Fibroblast of skin of back (primary cell): ENCODE measurements at places on chromosomes 4 and X.

DNA sequence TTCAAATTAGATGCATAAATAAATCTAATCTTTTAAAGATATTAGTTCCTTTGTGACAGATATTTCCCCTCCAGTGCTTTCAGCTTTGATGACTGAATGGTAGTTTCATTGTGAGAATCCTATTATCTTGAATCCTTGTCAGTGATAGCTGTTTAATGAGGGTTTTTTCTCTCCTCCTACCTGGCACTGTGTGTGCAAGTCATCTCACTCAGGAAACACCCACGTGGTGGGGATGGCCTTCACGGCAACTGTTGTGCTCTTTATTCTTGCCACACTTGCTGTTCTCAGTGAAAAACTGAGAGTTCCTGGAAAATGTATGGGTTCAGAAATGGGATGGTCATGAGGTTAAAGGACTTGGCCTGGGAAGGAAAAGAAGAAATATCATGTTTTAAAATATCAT, 129.9 kb downstream of the SPRY1 start:
- no peak for DNase-seq

DNA sequence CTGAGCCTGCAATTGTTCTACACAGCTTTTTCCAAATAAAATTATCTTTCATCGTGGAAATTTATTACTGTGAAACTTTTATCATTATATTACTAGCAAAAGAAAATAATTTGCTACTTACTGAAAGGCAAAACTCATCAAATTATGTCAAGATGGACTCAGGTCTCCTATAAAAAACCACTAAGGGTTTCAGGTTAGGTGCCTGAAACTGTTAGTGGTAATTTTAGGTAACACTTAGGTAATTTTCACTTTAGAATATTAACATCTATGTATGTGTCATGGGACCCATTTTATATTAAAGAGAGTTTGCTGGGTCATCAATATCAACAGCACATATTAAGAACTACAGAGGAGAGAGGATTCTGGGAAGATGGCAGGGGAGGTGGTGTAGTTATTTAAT, 651.5 kb downstream of the CENPC start:
- no peak for DNase-seq

DNA sequence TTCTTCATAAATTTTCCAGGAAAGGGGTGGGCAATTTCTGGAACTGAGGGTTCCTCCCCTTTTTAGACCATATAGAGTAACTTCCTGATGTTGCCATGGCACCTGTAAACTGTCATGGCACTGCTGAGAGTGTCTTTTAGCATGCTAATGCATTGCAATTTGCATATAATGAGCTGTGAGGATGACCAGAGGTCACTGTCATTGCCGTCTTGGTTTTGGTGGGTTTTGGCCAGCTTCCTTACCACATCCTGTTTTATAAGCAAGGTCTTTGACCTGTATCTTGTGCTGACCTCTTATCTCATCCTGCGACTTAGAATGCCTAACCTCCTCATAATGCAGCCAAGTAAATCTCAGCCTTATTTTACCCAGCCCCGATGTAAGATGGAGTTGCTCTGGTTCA, 577.8 kb downstream of the NLGN4X start:
- no peak for DNase-seq

GRCh38 chrX:130120746-130121504, 10.6 kb upstream of the ELF4 start:
- DNase-seq: peak; percentile 83

DNA sequence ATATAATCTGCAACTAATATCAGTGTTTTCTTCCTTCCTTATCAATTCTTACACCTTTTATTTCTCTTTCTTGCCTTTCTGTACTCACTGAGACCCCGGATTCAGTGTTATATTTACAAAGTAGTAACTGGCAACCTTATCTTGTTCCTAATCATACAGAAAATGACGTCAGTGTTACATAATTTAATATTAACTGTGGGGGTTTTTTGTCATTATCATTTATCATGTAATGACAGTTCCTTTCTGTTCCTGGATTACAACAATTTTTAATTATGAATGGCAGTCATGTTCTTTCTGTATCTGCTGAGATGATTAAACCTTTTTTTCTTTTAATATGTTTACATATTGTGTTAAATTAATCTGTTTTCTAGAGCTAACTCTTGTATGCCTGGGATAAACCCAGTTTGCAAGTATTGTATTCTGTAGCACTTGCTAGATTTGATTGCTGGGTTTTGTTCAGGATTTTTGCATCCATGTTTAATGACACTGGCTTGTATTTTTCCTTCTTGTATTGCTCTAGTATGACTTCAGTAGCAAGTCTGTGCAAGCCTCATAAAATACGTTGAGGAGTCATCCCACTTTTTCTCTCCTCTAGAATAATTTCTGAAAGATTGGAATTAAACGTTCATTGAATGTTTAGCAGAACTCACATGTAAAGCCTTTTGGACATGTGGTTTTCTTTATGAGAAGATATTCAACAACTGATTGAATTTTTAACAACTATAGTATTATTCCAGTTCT, 10.4 kb upstream of the HSPA4L start:
- no peak for DNase-seq

DNA sequence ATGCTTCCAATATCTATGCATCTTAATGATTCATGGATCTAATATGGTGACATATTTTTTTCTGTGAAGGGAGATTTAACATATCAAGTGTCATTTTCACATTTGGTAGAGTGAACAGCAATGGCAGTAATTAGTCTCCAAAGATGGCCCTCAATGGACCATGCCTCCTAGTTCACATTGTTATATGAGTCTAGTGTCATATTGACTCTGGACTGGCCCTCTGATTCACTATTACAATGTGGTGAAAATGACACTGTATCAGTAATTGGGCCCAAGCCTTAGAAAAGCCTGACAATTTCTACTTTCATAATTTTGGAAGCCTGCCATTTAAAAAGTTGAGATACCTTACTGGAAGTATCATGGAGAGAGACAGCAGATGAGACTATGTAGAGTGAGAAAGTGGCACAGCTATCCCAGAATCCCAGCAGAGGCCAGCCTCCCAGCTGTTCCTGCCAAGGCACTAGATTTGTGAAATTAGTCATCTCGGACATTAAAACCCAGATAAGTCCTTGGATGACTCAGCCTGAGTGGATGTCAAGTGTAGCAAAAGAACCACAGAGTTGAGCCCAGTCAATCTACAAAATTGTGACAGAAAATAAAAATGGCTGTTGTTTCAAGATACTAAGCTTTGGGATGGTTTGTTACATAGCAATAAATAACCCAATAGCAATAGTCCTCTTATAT, 68.4 kb downstream of the ARHGEF38 start:
- peak; percentile 66 for DNase-seq

- DNase-seq: no peak
These were observed 33.4 kb upstream of the AP1S2 start for GRCh38 chrX:15888062-15888461.

- peak; percentile 77 for DNase-seq
These were observed 124.8 kb upstream of the SLIT2 start for GRCh38 chr4:20126906-20127305.

DNA sequence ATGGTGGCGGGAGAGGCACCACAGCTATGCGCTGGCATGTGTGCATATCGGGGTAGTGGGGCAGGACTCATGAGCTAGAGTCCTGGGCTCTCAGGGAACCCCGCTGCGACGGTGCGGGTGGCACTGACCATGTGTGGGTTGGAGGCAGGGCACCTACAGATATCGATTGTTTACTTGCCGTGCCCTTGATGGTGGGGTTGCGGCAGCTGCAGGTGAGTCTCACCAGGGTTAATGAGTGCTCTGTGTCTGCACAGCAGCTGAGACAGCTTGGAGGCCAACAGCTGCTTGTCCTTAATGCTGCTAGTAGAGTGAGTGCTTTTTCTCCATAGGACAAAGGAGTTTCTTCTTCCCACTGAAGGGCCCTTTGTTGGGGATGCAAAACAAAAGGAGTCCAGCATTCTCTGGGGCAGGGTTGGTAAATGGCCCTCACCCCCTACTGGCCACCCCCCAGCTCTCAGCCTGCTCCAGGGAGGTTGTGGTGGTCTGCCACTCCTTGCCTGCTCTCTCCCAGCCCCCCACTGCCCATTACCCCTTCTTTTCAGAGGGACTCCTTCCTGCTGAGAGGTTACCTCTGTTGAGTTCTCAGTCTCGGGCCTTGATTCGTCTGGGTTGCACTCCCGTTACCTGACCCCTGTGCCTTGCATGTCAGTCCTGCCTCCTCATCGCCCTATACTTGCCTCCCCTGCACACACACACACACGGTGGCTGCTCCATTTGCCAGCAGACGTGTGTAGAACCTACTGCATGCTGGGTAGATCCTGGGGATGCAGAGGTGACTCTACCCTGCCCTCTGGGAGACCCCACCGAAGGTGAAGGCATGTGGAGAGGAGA, 52.8 kb downstream of the TBC1D14 start:
- DNase-seq: no peak

GRCh38 chr4:6938647-6939271, 29.1 kb downstream of the TBC1D14 start:
- no peak for DNase-seq

DNA sequence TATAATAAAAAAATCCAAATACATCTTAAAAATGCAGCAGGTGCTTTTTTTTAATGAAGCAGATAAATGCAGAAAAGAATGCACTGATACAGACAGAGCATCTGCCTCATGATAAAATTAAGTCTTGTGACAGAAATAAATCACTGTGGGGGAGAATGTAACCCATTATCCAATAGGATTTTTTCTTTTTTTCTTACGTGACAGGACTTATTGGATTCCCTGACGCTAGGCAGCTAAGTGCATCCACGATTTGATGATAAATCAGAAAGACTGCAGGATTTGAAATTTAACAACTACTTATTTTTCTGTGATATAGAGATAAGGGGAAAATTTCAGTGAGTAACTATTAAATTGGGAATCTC, 110.6 kb upstream of the PPARGC1A start:
- DNase-seq: no peak

DNA sequence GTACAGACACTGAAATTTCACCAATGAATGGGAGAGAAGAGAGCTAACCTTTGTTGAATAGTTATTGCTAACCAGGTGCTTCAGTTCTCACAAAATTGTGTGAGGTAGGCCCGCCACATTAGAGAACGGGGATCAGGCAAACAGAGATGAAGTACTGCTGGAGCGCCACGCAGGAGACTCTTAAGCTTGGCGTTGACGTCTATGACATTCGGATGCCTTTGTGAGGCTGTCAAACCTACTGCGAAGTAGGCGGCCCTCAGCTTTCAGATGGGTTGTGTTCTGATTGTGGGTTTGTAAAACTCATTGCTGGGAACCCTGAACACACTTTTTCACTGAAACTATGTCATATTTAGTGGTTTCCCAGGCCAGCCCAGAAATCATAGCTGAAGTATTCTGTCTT, 173.6 kb downstream of the CBR4 start:
- no peak for DNase-seq

DNA sequence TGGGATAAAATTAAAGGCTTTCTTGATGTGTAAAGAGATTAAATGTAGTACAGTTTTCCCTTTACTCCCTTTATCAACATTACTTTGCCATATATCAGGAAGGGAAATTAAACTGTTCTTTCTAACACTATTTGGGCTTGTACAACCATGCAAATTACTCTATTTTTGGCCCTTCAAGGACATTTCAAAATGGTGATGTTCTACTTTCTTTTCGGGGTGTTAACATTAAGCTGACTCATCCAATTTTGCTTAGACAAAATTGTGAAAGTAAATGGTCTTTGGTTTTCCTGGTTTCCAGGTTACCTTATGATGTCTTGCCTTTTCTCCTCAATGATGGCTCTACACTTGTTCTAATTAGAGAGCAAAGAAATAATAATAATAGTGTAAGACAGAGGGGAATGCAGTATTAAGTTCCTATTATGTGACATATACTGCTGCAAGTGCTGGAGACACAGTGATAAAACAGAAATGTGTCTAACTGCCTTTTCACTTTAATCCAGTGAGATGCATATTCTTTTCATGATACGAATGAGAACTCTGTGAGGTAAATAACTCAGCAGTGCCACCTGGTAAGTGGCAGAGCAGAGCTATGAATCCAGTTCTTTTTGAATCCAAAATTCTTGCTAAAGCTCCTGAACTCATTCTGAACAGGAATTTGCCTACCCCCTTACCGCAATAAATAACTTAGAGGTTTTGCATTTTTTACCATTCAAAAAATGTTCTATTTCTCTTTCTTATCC, 35.7 kb upstream of the PDE5A start:
- no peak for DNase-seq

GRCh38 chr4:173009129-173009823, 159.3 kb upstream of the GALNT7 start:
- no peak for DNase-seq

DNA sequence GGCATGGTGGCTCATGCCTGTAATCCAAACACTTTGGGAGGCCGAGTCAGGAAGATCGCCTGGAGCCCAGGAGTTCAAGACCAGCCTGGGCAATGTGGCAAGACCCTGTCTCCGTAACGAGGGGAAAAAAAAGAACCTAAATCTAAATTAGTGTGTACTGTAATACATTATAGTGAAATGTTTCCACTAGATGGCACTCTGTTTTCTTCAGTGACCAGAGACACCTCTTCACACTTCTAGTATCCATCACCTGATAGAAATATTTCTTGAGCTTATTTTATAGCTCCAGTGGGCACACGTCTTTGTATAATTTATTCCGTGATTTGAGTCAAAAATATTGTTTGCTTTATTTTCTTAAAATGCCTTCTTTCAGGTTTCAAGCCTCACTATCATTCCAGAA, 600.9 kb upstream of the DIPK2B start:
- DNase-seq: peak; percentile 47

DNA sequence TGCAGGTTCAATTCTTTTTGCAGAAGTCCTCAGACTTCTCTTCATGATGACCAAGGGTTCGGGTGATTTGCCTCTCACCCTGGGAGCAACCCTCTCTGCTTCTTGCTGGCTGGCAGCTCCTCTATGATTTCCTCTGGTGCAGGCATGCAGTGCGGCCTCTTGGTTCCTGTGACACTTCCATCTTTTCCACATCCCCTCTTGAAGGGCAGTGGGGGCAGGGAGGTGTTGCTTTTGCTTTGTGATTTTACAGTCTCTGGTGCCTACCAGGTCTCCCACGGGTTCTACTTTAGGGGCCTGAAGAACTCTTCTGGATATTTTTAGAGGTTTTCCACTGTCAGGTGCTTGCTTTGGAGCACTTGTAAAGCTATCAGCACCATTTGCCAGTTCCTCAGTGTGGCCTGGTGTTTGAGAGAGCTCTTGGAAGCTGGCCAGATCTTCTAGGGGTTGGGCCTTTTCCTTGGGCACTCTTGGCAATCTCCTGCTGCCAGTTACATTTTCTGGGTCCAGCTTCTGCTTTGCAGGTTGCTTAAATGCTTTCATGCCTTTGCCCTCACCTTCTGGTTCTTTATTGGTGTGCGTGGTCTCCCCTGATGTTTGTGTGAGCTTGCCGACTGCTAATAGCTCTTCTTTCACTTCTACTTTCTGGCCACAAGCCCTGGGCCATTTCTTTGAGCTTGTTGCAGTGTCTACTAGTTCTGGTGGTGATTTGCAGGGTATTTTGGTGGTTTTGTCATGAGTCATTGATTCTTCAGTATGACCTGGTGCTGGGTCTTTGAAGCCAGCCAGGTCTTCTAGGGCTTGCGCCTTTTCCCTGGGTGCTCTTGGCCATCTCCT, 11.5 kb upstream of the CHST7 start:
- DNase-seq: no peak

DNA sequence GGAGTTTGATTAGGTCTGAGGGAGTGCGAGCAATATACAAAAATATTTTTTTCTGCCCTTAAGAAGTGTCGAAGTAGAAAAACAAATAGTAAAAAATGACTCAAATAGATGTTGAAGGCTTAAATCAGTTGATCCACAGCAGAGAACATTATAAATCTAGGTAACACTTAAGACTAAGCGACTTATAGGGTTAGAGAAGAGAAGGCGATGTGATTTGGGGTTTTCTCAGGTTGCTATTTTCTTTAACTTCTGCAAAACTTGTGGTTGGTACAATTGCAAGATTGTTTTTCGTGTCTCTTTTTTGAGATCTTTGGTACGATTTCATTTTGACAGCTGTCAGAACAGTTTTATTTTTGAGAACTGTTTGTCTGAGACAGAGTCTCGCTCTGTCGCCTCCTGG, 1479.5 kb downstream of the PCDH7 start:
- no peak for DNase-seq
